ENCODE measurements at places on chromosomes 3 and 15. TPM values are rescaled to one million over a fixed set of nuclear protein-coding genes. Genes with fewer than 3 reads are reported as not detected.

CD200R1L gene
- polyA plus RNA-seq = not detected

SENP2 gene
- polyA plus RNA-seq = 18.2 TPM

HESX1 gene
- 0.46 TPM for polyA plus RNA-seq

AADACL2 gene
- polyA plus RNA-seq = not detected

SPPL2A gene
- 70.2 TPM for polyA plus RNA-seq

ENTPD3 gene
- not detected for polyA plus RNA-seq
